ENCODE measurements at places on chromosomes 4 and X. TPM values are rescaled to one million over a fixed set of nuclear protein-coding genes. Genes with fewer than 3 reads are reported as not detected.

Gene PNMA6E
- not detected for total RNA-seq

Gene GSX2
- not detected for total RNA-seq

Gene SUPT20HL2
- not detected for total RNA-seq

Gene GUCY1B1
- 12.7 TPM for total RNA-seq

Gene GYG2
- 52.8 TPM for total RNA-seq

Gene ARHGEF9
- 32.1 TPM for total RNA-seq

Gene FAM9B
- total RNA-seq: not detected

Gene PARM1
- 6.3 TPM for total RNA-seq

Gene MAGEC3
- total RNA-seq: not detected

Gene BTK
- total RNA-seq: 0.66 TPM

Gene TMPRSS11D
- not detected for total RNA-seq

Gene HTN3
- not detected for total RNA-seq

Gene BEX1
- 46.8 TPM for total RNA-seq

Gene TMPRSS11F
- not detected for total RNA-seq

Data from WTC11 (cell line).